ENCODE measurements at places on chromosomes 4 and X.
A peak's percentile ranks its signal among the peaks of the same experiment; 100 is the strongest.

- DNase-seq = no peak
Observed at GRCh38 chrX:103503163-103503852, 16.0 kb downstream of the RAB40A start.

DNA sequence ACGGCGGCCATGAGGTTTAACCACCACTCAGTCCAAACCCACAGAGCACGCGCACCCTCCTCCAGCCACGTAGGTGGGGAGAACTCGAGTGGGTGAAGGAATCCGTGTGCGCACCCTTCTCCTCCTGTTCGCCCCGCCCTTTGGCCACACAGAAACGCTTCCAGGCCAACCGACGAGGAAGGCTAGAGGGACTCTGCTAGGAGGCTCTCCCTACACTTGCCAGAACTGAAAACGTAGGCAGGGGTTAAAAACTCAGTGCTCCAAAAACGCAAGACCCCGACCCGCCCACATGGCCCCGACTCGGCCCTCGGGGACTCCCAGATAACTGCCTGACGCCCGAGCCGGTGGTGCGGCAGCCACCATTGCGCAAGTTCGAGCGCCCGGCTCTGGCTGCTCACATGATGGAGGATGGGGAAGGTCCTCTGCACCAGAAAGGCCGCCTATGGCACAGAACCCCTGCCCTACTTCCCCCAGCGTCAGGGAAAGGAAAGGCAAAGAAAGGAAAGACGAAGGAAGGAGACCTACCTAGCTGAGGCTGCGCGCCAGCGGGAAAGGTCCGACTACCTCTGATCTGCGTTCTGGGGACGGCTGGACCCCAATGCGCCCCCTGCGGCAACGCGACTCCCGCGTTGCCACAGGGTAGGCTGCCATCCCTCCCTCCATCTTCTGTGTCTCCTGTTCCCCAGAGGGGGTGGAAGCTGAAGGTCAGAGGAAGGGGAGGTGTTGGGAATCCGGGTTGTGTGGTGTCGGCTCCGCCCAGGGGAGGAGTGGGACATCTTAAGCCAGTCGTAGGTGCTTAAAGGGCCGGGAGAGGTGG lies 201.9 kb upstream of the AGTR2 start:
- DNase-seq = peak; percentile 65

DNA sequence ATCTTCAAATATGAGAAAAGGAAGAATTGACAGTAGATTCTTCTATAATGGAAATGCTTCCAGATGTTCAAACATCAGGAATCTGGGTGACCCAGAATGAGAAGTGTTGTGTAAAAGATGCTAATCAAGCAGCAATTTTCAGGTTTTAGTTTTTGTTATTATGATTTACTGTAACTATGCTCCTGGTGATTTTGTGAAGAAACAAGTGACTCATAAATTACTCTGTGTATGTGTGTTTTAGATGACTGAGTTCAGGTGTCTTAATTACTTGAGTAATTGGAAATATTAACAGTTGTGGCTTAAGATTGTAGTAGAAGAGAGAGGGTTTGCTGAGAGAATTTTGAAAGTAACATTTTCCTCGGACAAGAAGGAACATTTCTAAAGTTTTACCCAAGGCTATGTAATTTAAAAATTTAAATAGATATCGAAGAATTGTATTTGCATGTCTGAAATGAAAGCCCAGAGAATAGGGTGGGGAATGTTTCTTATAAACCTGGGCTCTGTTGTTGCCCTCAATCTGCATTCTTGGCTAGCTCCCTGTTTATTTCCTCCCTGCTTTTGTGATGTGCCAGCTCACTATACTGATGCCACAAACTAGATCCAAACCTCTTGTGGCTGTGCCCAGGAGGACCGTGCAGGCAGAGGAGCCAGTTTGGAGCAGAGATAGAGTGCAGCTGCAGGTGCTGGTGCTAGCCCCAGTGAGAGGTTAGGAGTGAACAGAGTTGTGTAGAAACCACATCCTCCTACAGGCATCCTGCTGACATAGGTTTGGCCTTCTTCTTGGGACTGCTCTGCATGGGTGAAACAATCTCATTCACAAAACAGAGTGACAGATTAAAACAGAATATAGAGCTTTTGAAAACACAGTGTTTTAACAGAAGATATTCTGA lies 25.4 kb upstream of the TNIP3 start:
- no peak for DNase-seq

GRCh38 chr4:118676128-118676527 lies 9.1 kb upstream of the METTL14 start:
- DNase-seq = no peak

DNA sequence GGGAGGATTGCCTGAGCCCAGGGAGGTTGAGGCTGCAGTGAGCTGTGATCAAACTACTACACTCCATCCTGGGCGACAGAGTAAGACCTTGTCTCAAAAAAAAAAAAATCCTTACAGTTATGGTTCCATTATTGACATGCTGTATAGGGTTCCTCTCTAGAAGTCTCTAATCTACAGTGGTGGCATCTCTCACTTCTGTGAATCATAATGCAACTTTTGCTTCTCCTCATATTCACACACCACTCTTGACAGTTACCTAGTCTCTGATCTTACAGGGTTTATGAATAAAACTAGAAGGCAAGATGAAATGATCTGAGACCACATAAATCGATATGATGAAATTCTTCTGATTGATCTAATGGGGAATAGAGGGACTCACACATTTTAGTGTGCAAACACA lies 40.6 kb downstream of the DOCK11 start:
- DNase-seq = no peak

- no peak for DNase-seq
Observed at GRCh38 chrX:129755779-129756650, 17.2 kb downstream of the XPNPEP2 start.

DNA sequence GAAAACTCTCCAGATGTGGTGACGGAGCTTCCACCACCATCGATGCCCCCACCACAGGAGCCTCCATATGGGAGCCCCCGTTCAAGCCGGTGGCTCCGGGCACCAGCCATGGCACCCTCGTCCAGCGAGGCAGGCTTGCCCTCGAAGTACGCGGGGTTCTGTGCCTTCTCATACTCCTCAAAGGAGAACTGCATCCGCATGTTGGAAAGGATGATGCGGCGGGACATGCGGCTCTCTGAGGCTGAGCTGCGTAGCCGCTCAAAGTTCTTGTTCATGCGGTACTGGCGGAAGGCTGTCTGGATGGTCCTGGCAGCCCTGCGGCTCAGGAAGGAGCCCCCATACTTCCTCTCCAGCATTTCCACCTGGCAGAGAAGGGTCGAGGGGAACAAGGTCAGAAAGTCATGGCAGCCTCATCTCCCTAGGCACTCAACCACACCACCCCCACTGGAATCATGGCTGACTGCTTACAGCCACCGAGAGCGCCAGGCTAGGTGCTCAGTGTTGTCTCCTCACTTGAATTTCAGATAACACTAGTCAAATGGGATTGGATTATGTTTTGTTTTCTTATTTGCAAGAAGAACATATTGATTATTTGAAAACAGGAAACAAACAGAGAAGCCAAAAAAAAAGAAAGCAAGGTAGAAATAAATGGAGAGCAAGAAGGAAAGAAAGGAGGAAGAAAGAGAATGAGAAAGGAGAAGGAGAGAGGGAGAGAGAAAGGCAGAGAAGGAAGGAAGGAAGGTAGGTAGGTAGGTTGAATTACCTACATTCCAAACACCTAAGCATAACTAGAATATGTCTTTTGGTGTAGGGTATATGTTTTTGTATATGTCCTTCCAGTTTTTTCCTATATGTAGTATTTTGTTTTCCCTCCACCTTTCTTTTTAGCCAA lies 26.6 kb downstream of the IQSEC2 start:
- no peak for DNase-seq

DNA sequence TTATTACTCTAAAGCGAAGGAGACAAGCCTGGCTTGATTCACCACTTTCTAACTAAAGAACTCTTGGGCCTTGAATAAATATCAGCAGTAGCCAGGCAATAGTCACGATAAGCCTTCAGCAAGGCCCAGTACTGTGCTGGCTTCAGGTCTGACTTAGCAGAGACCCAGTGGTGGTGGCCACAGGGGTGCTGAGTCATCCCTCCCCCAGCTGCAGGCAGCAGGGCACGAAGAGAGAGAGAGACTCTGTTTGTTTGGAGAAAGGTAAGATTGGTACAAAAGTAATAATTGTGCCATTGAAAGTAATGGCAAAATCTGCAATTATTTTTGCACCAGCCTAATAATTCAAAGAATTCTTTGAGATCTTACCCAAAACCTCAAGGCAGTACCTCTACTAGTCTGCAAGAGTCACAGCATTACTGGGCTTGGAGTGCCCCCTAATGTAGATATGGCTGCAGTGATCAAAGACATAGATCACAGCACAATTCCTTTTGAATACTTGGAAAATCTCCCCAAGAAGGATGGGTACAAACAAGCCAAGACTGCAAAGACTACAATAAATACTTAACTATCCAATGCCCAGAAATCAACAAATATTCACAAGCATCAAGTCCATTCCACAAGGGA lies 159.5 kb upstream of the USP38 start:
- no peak for DNase-seq

- DNase-seq = no peak
Observed at GRCh38 chr4:41074215-41074614, 140.1 kb downstream of the APBB2 start.

DNA sequence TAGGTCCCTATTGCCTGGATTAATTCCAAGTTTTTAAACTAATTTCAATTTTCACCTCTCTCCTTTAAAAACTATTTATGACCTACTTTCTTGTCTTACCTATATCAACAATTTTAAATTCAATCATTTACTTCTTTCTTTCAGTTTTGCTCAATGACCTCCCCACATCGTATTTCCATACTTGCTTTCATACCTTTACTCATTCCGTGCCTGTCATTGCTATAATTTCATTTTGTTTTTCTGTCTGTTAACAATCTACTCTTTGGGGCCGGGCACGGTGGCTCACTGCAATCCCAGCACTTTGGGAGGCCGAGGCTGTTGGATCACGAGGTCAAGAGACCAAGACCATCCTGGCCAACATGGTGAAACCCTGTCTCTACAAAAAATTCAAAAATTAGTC lies 781.1 kb downstream of the FSTL5 start:
- no peak for DNase-seq

- no peak for DNase-seq
Observed at GRCh38 chr4:29009908-29010307, 1710.3 kb upstream of the PCDH7 start.

DNA sequence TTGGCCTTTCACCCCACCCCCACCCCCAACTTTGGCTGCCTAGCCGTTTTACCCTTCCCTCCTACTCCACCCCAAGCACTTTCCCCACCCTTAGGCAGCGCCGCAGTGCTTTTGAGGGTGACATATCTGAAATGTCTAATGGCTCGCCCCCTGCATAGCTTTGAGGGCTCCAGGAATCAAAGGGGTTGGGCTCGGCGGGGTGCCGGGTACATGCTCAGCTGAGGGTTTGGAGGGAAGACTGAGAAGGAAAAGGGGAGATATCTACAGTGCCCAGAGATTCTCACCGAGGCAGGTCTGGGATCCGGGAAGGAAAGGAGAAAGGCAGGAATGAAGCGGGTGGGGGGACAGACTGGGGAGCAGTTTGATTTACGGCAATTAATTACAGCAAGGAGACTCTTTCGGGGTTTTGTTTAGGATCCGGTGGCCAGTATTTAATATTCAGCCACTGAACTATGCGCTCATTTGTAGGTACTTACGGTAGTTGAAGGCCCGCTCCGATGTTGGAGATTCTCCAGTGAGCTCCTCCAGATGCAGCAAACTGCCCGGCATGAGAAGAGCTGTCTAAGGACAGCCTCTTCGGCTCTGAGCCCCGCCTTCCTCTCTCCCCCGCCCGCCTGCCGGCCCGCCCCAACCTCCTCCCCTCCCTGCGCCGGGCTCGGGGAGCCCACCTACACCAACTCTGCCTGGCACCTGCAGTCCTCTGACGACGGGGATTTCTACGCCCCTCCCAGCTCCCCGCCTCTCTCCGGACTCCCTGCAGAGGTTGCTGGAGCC lies at the start of gene IGSF1:
Gene IGSF1 (minus strand): TSS at position 569 of the 774 bp plus-strand sequence. CDS start 2,632 bp downstream, outside the sequence.
- DNase-seq = peak; percentile 74

DNA sequence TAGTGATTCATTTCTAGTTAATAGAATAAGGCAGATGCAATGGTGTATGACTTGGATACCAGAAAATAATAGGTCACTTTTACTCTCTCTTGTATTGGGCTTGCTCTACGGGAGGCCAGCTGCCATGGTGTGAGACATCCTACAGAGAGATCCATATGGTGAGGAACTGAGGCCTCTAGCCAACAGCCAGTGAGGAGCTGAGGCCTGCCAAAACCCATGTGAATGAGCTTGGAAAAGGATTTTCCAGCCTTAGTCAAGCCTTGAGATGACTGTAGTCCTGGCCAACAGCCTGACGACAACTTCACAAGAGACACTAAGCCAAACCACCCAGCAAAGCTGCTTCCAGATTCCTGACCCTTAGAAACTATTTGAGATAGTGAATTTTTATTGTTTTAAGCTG lies 1300.2 kb downstream of the RAPGEF2 start:
- no peak for DNase-seq

- DNase-seq = no peak
Observed at GRCh38 chr4:81225252-81225651, 10.2 kb upstream of the PRKG2 start.

Measured in right hindlimb (tissue), 1 donor.